ENCODE measurements at places on chromosomes 5 and 9.

DNA sequence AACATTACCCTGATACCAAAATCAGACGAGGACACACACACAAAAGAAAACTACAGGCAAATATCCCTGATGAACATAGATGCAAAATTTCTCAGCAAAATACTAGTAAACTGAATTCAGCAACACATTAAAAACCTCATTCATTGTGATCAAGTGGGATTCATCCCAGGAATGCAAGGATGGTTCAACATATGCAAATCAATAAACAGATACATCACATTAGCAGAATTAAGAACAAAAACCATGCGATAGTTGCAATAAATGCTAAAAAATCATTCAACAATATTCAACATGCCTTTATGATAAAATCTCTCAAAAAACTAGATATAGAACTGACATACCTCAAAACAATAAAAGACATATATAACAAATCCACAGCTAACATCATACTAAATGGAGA lies 36.9 kb upstream of the TNPO1 start:
- DNase-seq: no peak

DNA sequence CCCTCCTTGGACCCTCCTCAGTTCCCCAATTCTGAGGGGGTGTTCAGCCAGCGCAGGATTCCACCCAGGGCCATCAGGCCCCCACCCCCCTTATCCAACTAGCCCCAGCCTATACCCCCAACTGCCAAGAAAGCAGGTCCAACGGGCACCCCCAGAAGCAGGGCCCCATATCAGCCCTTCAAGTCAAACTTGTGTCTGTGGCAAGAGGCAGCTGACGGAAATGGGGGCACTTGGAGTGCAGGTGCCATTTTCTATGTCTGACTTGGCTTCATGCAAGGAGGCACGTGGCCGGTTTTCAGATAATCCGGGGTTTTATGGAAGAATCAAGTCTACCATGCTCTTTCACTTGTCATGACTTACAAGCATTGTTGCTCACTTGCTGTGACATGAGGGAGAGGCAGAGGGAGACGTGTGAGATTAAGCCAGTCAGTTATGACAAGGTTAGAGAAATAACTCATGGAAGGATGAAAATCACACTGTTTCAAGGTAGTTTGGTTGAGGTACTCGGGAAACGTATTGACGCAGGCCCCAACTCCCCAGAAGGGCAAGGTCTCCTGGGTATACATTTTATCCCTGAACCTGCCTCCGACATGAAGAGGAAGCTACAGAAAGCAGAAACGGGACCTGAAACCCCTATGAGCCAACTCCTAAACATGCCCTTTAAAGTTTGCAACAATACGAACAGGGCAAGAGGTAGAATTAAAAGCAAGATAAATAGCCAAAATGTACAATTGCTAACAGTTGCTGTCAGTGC lies 26.5 kb upstream of the CLPTM1L start:
- no peak for DNase-seq

DNA sequence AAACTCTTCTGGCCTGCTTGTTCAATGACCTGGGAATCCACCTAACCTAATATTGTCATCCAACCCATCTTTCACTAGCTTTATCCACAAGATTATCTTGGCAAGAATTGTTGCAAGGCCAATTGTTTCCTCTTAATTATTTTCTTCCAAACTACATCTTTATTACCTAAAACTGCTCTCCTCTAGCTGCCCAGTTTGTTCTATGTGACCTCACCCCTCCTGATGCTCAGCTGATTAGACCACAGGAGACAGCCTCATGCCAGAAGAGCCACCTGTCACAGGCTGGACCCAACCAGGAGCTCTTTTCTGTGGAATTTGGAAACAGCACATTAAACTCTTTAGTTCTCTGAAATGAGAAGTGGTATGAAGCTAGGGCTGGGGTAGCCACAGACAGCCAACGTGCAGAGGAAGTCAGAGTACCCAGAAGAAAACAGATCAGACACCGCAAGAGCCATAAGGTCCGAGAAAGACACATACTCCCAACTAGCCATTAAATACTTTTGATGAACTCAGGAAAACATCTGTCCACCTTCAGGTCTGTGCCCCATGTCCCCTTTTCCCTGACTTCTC lies 12.0 kb downstream of the SAXO1 start:
- no peak for DNase-seq

DNA sequence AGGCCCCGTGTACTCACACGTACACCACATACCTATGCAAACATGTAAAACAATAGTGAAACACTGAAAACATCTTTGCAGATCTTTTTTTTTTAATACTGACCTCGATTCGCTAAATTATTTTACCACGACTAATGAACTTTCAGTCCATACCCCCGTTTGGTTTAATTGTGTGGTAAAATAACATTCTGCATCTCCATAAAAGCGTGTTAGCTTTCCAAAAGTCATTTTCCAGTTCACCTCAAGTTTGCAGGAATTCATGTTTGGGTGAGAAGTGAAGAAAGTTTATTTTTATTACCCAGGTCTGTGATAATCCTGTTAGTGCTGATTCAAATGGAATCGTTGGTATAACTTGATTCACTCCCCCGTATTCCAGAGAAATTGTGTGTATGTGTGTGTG lies 652 bp downstream of the ARSK start:
- DNase-seq: no peak

DNA sequence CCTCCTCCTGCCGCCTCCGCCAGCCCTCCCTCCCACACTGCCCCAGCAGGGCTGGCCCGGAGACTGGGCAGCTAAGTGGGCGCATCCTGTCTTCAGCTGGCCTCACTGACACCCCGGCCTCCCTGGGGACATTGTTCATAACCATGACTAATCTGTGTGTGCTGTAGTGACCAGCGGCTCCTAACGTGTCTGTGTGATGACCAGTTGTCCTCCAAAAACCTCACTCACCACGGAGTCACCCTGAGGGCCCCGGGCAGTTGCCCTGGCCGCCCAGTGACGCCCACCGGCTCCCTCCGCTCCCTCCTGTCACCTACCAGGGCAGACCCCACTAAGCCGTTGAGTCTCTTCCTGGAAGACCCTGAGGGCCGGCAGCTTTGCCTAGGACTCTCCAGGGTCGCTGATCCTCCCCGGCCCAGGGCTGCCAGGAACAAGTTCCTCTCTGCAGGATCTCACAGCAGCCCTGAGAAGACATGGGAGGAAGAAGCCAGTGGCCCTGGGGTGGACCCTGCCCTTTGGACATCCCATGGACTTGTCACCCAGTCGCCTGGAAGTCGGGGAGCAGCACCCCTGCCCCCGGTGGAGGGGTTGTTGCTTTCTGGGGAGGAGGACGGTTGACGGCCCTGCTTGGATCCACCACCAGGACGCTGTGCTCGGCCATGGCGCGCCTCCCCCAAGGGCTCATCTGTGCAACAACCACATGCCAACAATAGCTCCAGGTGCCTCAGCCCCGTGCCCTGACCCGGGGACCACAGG lies 110.2 kb upstream of the LMX1B start:
- no peak for DNase-seq

GRCh38 chr9:130332384-130332926 lies 66.9 kb downstream of the HMCN2 start:
- DNase-seq: no peak

GRCh38 chr5:102700120-102700831 lies 54.8 kb upstream of the PAM start:
- no peak for DNase-seq

DNA sequence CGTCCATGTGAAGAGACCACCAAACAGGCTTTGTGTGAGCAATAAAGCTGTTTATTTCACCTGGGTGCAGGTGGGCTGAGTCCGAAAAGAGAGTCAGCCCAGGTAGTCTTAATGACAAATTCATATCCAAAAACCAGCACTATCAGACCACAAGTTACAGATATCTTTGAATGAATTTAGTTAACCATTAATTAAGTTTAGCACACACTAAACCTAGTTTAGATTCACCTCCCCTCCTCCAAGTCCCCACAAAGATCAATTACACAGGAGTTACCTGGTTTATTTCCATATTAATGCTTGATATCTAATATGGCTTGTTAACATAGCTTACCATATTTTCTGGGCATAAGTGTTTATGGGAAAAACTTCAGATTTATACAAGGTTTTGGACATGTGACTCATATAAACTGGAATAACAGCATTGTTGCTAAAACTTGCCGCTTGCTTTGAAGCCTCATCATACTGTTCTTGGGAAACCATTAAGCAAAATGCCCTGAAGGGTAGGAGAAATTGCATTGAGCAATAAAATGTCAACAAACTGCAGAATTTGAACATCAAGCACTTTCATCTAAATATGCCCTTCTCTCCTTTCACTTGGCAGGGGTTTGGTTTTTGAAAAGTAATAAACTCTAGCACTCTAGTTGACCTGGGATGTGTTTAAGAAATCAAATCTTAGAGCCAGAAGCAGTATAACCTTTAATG lies 166.9 kb downstream of the SNCAIP start:
- no peak for DNase-seq

DNA sequence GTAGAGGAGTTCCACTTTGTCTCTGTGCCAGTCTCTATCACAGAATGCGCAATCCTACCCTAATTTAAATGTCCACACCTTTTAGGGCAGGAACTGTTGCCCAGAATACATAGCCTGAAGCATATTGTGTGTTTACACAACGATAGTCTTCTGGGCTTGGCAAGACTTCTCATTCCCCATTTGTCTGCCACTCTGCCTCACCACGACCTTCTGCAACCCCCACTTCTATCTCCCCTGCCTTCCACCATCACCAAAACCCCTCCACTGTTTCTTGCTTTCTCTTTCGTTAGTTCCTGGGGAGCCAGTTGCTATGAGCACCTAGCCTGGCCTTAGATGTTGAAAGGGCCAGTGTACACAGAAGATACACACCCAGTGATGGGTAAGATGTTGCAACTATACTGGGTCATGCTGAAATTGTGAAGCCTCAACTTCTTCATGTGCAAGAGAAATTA lies 883 bp upstream of the RNF145 start:
- no peak for DNase-seq

DNA sequence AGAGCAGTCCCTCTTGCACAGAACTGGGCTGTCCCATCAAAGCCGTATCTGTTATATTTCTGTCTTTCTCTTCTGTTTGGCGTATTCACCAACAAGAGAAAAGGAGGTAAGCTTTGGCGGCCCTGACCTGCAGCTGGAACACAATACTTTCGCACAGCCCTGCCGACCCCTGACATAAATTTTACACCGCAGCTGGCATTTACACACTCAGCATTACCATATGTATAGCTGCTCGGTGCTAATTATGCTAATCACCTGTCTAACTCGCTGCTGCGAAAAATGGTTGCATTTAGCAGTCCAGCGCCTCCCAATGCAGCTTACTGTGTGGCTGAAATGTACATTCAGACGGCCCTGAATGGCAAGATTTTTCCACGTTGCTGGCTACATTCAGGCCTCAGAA lies 20.8 kb downstream of the PTCH1 start:
- DNase-seq: no peak

GRCh38 chr5:61816146-61816545 lies 484.1 kb downstream of the ZSWIM6 start:
- DNase-seq: no peak

DNA sequence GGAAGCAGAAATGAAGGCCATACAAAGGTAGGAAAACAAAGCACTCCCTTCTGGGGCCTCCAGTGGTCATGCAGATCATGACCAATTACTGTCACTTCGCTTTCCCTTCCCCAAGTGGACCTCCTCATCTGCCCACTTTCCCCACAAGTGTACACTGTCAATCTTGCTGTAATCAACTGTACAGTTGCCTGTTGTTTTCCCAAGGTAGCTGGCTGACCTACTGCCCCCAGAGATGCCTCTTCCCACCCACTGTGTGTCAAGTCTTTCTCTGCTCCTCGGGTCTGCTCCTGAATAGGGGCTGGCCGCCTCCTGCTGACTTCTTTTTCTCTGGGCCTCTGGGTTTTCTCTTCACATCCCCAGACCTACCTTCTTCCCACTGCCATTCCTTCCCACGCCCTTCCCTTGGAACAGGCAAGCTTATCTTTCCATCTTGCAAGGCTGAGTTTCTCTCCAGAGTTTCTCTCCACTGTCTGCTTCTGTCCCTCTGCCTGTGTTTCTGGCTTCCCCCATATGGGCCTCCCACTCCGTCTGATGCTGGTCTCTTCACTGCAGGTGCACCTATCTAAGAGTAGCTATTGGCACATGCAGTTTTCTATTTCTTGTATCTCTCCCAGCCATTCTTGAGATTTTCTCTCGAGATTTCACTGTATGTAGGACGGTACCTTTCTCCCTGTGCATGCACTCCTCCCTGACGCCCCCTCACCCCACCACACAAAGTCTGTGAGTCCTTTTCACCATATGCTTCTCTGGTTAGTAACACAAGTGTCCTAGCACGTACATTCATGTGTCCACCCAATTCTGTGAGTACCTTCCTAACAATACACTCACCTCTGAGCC lies 2.4 kb downstream of the ELL2 start:
- no peak for DNase-seq

GRCh38 chr5:103259705-103260355 lies 1.3 kb downstream of the MACIR start:
- DNase-seq: peak; percentile 21

DNA sequence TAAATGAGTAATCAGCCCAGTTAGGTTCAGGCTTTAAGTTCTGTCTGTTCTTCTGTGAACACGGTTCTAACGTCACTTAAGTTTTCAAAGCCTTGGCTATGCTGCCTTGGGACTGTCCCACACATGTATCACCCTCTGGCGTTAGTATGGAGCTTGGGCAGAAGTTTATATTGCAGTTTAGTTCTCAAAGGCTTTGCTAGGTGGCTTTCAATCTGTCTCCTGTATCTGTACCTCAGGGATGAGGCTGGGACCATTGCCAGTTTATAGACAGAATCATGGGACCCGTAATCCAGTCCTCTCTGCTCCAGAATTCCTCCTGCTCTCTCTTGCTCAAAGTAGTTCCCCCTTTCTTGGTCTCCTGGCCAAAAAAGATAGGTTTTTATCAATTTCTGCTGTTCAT lies 12.1 kb downstream of the C9orf40 start:
- DNase-seq: no peak

- DNase-seq: no peak
Observed at GRCh38 chr5:19099195-19099594, 888.8 kb downstream of the CDH18 start.

- no peak for DNase-seq
Observed at GRCh38 chr5:9283021-9283420, 262.9 kb downstream of the SEMA5A start.

- no peak for DNase-seq
Observed at GRCh38 chr5:115209279-115209678, 39.6 kb upstream of the TRIM36 start.

DNA sequence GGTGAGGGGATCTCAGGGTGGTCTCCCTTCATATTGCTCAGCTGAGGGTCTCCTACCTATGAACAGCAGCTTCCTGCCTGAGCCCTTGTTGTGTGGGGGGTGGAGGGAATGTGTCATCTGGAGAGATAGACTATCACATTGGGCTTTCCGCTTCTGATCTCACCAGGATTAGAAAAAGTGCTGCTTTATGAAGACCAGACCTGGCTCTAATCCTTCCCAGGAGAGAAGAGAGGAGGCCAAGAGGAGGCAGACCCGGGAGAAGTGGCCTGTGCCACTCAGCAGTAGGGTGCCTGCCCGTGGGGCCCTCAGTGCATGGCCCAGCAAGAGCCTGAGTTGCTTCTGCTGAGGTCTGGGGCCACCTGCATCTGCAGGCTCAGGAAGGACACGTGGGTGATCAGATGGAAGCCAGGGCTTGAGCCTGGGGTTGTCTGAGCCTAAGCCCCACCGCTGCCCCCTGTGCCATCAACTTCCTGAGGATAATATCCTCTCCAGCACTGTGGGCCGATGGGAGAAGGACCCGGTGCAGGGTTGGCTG lies 22.1 kb upstream of the COL5A1 start:
- no peak for DNase-seq

Data from DMS 273 treated with DMSO at 0.1 percent for 48 hours (cell line).